NCI-H2171 treated with DMSO at 0.1 percent for 48 hours (cell line): ENCODE measurements at places on chromosomes 3 and 15.
A peak's percentile ranks its signal among the peaks of the same experiment; 100 is the strongest.

DNA sequence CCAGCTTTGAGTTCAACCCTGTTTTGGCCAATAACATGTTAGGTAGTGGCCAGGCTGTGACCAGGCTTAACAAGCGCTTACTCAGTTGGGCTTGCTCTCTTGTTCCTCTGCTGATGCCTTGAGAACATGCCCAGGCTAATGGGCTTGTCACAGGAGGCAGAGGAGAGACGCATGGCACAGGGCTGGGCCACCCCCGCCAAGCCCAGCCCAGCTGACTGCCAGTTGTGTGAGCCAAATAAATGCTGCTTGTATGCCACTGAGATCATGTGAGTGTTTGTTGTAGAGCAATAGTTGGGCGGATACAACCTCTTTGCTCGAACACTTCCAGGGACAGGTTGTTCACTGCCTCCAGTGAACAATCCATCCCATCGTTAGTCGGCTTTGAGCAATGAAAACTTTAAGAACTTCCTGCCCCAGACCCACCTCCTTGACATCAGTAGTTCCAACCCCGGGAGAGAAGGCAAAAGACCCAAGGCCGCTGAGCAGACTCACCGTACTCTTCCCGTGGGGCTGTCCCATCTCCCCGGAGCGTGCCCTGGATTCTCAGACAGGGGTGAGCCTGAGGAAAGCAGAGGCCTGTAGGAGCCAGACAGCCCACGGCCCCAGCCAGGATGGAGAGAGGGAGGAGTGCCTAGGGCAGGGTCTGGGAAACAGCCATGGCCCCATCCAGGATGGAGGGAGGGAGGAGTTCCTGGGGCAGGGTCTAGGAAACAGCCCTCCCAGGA is 4.1 kb downstream of the PLA2G4F start:
- no peak for DNase-seq

- no peak for DNase-seq
These were observed 32.4 kb downstream of the C3orf80 start for GRCh38 chr3:160257606-160258005.

GRCh38 chr3:115340586-115340985 is 193.5 kb upstream of the ZBTB20 start:
- DNase-seq, result no peak

GRCh38 chr3:109743981-109744380 is 406.6 kb upstream of the DPPA4 start:
- DNase-seq, result no peak

DNA sequence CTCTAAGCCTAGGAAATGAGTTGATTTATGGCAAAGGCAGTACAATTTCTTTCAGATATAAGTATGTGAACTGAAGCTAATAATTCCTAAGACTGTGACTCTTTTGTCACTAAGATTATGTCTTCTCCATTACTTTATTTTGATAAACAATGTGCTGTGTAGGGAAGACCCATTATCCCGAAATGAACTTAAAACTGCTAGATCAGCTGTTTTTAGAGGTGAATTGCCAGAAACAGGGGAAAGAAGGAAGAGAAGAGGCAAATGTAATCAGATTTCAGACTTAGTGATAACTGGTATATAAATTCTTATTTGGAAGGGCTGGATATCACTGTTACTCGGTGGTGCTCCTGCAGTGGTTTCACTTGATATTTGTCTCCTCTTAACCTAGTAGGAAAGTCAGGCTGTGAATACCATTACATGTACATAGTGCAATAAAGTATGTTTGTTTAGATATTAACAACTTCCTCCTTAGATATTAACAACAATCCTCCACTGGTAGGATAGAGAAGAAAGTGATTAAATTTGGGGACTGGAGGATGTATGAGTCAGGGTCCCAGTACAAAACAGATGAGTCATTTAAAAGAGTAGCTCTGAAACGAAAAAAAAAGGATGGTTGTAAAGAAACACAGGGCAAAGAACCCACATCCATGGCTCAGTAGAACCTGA is 338.5 kb upstream of the KCNH8 start:
- DNase-seq, result no peak

DNA sequence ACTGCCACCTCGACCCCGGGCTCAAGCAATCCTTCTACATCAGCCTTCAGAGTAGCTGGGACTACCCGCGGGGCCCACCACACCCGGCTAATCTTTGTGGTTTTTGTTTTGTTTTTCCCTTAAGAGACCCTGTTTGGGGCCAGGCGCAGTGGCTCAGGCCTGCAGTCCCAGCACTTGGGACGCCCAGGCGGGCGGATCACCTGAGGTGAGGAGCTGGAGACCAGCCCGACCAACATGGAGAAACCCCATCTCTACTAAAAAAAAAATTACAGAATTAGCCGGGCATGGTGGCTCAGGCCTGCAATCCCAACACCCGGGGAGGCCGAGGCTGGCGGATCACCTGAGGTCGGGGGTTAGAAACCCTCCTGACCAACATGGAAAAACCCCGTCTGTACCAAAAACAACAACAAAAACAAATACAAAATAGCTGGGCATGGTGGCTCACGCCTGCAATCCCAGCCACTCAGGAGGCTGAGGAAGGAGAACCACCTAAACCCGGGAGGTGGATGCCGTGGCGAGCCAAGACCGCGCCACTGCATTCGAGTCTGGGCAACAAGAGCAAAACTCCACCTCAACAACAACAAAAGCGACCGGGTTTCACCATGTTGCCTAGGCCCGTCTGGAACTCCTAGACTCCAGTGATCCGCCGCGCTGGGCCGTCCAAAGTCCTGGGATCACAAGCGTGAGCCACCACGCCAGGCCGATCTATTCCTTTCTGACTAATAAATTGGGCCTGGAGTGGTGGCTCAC is 8.1 kb upstream of the FAN1 start:
- no peak for DNase-seq

GRCh38 chr3:4343258-4343657 is 40.1 kb downstream of the SETMAR start:
- no peak for DNase-seq

DNA sequence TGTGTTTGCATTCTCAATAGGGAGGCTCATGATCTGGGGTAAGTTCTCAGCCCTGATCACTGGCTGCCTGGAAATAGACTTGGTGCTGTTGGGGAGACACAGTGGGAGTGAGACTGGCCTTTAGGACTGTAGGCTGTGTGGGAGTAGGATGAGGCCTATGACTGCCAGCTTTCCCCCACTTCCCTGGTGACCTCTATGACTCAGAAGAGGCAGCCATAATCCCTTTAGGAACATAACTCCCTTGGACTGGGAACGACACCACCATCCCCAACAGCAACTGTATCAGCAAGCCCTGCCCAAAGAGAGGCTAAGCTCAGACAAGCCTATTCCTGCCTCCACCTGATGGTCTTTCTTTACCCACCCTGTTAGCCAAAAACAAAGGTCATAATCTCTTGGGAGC is 91.3 kb downstream of the SUCNR1 start:
- no peak for DNase-seq

- DNase-seq, result no peak
These were observed 8.4 kb downstream of the CD200 start for GRCh38 chr3:112341386-112341785.

- DNase-seq, result no peak
These were observed 687.9 kb upstream of the GRM7 start for GRCh38 chr3:6172871-6173642.

DNA sequence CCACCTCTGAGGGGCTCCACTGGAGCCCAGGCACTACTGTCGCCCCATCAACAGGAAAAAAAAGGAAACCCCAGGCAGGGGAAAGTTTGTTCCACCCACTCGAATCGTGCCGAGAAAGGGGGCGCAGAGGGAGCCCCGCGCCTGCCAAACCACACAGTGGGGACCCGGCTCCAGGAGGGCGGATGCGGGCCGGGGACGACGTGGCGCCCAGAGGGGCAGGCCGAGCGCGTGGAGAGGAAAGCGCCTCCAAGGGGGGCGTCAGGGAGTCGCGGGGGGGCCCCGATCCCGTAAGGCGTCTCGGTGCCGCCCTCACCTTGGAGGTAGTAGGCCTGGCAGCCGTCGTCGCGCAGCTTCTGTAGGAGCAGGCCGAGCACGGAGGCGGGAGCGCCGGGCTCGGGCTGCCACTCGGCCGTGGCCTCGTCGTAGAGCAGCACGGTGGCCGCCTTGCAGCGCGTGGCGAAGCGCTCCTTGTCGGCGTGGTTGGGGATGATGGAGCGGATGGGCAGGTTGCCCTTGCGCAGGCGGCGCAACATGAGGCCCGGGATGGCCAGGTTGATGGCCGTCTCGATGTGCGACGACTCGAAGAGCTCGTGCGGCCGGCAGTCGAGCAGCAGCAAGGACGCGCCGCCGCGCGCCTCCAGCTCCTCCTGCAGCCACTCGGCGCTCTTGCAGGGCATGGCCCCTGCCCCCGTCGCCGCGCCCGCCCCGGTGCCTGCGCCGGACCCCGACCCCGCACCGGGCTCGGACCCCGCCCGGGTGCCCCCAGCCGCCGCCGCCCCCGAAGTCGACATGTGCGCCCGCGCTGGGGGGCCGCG is 627 bp downstream of the DUSP7 start:
- DNase-seq, result peak; percentile 18

DNA sequence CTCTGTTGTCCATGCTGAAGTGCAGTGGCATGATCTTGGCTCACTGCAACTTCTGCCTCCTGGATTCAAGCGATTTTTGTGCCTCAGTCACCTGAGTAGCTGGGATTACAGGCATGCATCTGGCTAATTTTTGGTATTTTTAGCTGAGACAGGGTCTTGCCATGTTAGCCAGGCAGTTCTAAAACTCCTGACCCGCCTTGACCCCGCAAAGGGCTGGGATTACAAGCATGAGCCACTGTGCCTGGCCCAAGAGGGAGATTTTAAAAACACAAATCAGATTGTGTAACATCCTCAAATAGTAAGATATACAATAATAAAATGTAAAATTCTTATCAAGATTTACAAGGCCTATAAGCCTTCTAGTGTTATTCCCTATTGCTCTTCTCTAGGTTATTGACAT is 62.5 kb upstream of the PHLDB2 start:
- DNase-seq, result no peak

- DNase-seq, result no peak
These were observed 66.2 kb downstream of the THRB start for GRCh38 chr3:24428481-24428880.

DNA sequence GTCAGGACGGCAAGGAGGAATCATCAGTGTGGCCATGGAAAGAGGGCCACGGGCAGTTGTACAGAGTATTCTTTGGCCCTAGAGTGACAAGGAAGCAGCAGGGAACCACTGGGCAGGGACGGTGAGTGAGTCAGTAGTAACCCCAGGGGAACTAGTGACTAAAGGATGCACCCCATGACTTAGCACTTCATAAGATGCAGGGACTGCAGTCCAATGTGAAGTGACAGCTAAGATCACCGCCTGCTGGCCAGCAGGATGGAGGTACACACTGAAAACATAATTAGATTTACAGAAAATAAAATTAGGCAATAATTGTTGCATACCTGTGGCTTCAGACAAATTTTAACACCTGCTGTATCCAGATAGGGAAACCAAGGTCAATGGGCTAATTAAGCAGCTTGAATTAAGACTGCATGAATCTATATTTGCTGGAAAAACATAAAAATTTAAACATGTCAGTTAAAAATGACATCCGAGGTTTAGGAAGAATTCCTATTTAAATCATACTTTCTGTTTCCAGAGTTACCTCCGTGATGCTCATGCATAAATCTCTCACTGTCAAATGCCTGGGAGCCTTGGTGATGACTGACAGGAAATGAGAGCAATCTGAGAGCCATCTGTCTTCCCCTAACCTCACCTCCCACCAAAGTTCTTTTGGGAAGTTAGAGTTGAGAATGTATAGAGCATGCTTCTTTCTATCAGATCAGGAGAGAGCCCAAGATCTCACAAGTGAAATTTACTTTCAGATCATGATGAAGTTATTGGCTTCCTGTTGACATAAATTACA is 56.5 kb downstream of the DCLK3 start:
- DNase-seq, result peak; percentile 11

GRCh38 chr3:186909078-186909853 is 21.1 kb upstream of the ST6GAL1 start:
- DNase-seq, result peak; percentile 18

DNA sequence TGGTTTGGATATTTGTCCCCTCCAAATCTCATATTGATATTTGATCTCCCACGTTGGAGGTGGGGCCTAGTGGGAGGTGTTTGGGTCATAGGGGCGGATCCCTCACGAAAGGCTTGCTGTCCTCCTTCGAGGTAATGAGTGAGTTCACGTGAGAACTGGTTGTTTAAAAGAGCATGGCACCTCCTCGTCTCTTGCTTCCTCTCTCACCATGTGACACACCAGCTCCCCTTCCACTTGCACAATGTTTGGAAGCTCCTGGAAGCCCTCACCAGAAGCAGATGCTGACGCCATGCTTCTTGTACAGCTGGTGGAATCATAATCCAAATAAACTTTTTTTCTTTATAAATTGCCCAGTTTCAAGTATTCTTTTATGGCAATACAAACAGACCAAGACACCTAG is 38.6 kb downstream of the RFTN1 start:
- DNase-seq, result no peak

DNA sequence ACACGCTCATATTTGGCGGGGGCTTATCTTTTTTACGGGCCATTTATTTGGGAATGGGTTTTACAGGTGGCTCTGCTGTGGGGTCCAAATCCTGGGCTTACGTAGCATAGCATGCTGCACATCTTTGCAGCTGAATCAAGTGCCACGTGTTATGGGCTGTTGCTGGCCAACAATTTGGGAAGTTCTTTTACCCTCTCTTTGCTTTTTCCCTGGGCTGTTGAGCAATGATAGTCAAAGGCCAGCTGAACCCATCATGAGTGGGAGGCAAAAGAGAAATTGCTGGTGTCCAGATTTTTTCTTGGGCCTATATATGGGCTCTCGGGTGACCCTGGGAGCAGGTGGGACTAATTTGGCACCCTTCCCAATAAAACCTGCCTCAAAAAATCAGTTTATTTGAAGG is 209.3 kb upstream of the SATB1 start:
- DNase-seq, result no peak

- DNase-seq, result no peak
These were observed 368.4 kb upstream of the IL12A start for GRCh38 chr3:159620281-159620680.

DNA sequence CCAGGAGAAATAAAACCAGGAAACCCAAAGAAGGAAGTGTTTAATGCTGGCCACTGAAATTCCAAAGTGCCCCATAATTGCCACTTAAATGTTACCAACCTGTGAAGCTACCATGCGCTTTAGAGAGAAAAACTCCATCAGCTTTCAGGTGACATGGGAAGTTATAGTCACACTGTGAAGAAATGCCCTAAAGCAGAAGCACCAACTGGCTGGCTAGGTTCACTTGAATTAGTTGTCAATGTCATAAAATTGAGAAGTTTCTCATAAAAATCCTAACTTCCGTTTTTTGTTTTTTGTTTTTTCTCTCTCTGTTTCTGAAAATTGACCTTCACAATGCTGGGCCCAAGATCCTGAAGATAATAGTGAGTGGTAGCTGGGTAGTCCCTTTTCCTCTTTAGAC is 167.9 kb upstream of the CTNNB1 start:
- no peak for DNase-seq

DNA sequence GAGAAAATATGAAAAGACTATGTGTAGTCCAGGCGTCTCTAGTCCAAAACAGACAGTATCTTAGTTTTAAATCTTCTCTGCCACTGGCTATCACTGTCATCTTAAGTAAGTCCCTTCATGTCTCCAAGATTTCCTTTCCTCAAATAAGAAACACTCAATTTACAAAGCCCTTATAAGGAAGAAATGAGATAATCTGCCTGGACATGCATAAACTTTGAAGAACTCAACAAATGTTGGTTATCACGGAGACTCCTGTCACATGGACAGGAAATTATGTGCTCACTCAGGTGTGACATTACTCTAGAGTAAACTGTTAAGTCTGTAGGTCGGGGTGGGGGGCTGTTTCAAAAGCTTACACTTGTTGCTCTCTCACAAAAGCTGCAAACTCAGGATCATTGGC is 91.9 kb downstream of the IMPG2 start:
- no peak for DNase-seq

GRCh38 chr3:192637803-192638202 is 89.5 kb downstream of the FGF12 start:
- DNase-seq, result no peak
